ENCODE measurements at places on chromosomes 1 and 21.

- peak; percentile 29 for DNase-seq
Observed at GRCh38 chr1:8317647-8318381, at the start of gene SLC45A1. SLC45A1 (plus strand) TSS chr1:8318114; CDS start chr1:8324330, 6,216 bp downstream.

DNA sequence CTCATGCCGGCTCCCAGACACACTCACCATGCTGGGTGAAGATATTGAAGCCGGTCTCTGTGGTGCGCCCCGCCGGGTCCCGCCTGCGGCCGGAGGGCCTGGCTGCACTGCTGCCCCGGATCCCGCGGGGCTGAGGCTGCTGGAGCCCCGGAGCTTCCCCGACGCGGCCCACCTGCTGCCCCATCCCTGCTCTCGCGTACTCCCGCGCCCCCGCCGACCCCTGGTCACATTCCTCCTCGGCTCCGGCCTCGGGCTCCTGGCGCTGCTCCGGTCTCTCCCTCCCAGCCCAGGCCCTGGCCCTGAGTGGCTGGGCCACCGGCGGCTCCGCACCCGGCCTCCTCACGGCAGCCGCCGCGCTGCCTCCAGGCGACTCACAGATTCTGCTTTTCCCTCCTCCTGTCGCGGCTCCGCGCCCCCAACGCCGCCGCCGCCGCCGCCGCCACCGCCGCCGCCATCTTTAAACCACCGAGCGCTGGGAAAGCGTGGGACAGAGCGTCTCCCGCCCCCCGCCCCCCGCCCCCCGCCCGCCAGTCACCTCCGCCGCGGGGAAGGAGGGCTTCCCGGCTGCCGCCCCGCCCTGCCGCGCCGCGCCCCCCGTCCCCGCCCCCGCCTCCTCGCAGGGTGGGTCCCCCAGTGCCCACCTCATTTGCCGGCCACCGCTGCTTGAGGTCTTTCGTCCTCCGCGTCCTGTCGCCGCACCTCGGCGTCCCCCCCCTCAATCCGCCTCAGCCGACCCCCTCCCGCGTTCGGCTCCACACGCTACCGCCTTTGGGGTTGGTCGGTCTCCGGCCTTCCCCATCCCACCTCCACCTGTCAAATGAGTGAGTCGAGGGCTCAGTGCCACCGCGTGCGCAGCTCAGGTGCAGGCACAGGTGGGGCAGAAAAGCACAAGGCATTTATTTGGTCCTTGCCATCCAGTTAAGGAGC, at the start of gene ABL2:
Gene ABL2, minus strand, starts transcription at position 464 of the 927 bp plus-strand sequence. Its CDS starts 280 bp downstream, at position 184.
- DNase-seq: peak; percentile 31

DNA sequence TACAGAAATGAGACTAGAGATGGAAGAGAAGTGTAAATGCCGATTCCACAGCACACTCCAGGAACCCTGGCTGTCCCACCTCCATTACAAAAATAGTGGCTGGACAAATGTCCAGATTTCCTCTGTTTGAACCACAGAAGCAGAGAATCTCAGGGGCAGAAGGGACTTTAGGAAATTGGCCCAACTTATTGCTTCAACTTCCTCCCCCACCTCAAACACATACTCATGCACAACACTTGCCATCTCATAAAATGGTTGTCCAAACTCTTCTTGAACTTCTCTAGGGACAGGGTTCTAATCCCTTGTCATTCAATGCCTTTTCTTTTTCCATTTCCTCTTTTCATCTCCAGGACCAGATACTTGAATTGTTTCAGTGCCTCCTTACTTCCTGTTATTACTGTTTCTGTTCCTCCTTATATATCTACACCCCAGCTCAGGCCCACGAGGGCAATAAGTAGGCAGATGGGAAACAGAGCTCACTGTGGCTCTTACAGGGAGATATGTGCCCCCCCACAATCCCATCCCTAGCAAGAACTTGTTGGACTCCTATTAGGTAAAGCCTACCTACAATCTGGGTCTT, 8.5 kb upstream of the B4GALT3 start:
- DNase-seq: no peak

DNA sequence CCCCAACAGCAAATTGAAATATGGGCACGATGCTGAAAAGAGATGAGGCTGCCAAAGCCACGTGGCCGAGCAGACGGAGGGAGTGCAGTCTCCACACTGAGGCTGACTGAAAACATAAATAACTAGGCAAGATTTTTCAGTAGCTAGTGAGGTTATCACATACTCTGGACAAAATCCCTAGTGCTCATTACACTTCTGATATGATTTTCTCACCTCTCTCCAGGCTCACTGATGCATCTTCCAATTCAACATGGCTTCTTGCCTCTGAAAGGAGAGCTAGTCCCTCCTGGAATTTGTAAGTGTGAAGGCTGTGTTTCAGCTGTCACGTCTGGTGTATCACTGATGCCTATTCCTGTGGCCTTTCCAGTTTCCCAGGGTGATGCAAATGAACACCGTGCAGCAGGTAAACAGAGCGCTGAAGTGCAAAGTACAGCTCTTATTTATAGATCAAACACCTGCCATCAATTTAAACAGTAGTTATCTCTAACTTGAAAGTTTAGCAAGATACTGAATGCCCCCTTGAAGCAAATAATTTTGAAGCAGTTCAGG, 656.1 kb downstream of the KIF26B start:
- no peak for DNase-seq

DNA sequence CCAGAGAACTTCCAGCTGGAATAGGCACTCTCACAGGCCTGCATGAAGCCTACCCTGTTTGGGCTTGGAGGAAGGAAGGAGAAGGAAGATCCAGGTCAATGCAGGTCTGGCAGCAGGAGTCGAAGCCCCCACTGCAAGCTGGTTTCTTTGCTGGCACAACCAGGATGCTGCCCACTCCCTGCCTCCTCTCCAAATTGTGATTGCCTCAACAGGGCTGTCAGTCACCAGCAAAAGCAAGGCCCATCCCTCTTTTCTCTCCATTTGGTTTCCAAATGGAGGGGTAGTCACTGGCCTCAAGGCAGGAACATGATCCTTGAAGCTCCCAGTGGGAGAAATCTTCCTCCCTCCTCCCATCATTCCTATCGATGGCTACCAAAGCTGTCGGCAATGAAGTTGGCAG, 37.0 kb downstream of the PACC1 start:
- no peak for DNase-seq

DNA sequence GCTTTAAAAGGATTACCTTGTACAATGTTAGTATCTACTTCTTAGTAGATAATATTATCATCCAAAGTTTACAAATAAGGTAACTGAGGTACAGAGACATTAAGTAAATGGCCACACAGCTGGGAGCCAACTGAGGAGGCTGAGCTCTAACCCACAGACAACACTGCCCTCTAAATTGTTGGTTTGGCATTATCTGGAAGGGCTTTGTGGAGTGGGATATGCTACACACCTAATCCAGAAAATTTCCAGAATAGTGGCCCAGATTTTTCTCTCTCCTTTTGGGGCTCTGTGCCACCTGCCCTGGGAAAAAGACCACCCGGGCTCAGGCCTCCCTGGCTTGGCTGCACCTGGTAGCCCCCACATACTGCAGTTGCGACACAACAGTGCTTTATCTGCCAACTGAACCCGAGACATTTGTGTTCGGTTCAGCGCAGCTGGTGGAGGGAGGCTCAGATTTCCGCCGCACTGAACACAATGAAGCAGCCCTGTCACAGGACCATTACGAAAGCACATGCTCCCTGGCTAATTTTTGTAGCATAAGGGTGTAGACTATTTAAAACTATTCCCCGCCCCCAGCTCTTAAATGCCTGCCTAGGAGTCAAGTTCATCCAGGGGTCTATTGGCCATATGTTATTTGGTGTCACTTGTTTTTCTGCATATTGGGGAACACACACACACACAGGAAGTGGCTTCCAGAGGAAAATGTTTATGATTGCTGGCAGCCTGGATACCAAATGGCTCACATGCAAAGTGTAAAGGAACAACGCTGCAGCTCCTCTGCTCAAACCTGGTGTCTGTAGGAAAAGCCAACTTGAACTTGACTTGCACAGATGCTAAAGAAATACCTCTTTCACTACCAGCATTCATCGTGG, 92.3 kb upstream of the ESRRG start:
- no peak for DNase-seq

- no peak for DNase-seq
Observed at GRCh38 chr1:199646761-199647160, 380.7 kb upstream of the NR5A2 start.

- no peak for DNase-seq
Observed at GRCh38 chr1:53331446-53332185, 3.7 kb upstream of the LRP8 start.

DNA sequence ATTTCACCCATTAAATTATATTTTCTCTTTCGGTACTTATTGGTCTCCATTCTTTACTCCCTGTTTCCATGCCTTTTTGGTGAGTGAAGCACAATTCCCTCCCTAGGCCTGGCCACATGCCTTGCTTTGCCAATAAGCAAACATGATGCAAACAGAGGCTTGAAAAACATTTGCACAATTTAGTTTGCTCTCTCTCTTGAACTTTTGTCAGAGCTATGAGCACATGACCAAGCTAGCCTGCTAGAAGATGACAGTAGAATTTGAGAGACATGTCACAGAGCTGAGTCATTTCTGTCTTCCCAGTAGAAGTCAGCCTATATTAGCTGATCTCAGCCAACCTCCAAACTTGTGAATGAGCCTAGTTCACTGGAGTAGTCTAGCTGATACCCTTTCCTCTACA, 24.6 kb downstream of the ANGPTL3 start:
- peak; percentile 8 for DNase-seq

DNA sequence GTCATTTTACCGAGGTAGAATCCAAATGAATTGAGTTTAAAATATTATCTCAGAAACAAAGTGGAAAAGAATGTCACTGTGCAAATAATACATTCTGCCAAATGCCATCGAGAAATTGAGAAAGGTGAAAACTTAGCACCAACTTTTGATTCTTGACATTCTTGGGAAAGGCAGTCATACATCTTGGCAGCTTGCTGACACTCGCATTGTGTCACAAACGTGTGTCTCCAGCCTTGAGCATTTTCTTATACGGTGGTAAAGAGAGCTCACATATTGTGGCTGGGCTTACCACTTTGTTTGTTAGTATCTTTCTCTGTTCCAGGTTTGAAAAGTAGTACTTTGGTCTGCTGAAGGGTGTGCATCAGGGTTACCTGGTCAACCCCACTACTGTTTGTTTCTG, 1456.1 kb downstream of the BRINP3 start:
- DNase-seq: no peak

DNA sequence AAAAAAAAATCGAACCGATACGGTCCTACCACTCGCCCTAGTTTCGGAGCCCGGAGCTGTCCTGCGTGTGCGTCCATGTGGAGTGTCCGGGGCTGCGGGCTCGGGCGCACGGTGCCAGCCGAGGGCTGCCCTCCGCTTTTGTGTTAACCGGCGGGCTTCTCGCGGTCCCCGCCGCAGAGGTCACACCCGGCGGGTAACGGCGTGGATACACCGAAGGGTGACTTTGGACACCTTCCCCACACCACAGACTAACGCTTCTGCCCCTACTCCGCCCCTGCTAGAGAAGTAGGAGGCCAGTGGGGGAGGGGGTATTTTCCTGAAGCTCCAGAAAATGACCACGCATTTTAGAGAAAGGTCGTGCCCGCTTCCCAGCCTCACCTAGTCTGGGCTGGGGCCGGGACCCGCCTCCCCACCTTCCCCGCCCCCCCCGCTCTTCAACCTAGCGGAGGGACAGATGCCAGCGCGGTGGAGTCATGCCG, 609 bp upstream of the ATF3 start:
- no peak for DNase-seq

- no peak for DNase-seq
Observed at GRCh38 chr1:12057382-12057781, 5.7 kb upstream of the TNFRSF8 start.

GRCh38 chr1:22416555-22417454, 34.8 kb upstream of the ZBTB40 start:
- DNase-seq: peak; percentile 61

DNA sequence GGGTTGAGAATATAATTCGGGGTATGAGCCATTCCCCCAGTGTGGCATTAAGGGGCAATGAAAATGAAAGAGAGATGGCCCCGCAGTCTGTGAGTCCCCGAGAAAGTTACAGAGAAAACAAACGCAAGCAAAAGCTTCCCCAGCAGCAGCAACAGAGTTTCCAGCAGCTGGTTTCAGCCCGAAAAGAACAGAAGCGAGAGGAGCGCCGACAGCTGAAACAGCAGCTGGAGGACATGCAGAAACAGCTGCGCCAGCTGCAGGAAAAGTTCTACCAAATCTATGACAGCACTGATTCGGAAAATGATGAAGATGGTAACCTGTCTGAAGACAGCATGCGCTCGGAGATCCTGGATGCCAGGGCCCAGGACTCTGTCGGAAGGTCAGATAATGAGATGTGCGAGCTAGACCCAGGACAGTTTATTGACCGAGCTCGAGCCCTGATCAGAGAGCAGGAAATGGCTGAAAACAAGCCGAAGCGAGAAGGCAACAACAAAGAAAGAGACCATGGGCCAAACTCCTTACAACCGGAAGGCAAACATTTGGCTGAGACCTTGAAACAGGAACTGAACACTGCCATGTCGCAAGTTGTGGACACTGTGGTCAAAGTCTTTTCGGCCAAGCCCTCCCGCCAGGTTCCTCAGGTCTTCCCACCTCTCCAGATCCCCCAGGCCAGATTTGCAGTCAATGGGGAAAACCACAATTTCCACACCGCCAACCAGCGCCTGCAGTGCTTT, 9.4 kb downstream of the PROX1 start:
- no peak for DNase-seq

- no peak for DNase-seq
Observed at GRCh38 chr1:86421601-86422280, 2.2 kb upstream of the CLCA2 start.

GRCh38 chr1:28021064-28021463, 61.3 kb downstream of the XKR8 start:
- DNase-seq: no peak

DNA sequence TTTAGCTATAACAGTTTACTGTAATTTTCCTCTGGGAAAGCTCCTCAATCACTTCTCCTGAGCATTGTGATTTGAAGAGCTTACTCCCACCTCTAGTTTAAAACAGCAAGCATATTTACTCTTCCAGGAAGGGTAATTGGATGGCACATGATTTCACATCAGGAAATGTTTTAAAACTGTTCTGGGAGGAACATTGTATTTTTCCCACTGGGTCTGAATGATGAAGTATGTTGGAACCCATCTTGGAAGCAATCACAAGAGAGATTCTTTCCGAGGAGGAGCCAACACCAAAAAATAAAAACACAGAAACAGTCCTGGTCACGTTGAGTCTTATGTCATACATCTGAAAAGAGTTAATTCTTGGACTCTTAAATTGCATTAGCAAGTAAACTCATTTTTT, 17.3 kb downstream of the MAP10 start:
- DNase-seq: no peak

GRCh38 chr1:160342526-160342925, 524 bp downstream of the COPA start:
- DNase-seq: no peak

DNA sequence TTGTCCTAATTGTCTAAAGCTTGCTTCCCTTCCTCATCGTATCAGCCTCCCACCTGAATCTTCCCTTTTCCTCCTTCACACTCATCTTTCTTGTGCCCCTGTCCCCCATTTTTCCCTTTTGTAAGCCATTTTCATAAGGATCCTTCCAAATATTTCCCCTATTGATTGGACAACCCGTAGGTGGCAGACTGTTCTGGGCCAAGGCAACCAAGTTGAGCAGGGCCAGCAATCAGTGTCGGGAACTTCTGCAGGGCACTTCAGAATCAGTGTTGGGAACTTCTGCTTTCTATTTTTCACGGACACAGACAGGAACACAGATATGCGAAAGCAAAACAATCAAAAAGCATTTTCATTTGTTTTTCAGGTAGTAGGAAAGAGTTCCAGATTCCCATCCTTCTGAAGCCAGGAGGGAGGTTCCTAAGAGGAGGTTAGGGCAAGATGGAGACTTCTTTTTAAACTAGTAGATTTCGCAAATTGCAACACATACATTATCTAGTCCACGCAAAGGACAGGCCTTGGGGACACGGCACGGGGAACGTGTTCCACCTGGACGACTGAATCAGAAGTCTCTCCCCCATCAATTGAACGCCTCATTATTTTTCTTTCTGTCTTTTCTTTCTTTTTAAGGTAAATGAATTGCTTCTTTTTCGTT, 691 bp upstream of the MPZL1 start:
- no peak for DNase-seq

All from HCT116 (cell line).